ENCODE measurements at places on chromosomes 6 and 20.

DNA sequence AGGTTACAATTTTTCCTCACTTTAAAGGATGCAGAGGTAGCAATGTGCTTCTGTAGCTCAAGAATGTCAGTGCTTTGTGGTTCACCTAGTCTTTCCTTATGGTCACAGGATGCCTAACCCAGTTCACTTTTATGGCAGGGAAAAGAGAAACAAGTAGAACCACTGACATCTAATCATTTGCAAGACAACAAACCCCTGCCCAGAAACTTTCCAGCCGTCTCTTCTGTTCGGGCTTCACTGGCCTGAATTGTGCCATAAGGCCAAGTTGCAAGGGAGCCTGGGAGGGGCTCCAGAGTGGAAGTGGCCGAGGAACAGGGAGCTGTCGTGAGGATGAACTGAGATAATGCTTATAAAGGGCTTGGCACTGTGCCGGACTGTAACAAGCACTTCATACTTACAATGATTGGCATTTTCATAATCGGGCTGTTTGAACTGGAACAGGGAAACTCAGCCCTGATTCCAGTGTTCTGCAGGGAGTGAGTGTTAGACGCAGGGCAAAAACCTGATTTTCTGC, 212.6 kb downstream of the BCAS1 start:
- DNase-seq = no peak

DNA sequence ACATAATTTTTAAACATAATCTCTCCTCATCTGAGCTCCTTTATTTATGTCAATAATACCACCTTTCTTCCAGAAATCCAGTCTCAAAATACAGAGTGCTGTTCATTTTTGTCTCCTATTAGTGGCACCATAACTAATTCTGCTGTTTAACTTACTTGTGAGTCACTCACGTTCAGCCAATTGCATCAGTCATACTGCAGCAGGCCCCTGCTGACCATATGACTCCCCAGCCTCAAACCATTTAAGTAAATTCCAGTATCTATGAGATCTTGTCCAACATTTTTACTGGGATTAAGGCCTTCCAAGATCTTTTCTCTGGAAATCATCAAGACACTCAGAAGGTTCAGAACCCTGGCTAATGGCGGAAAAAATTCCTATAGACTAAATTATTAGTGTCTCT, 982.2 kb upstream of the MAP3K7 start:
- DNase-seq = no peak

GRCh38 chr20:17992847-17993513, 24.2 kb downstream of the MGME1 start:
- no peak for DNase-seq

GRCh38 chr6:52634211-52634610, 36.7 kb upstream of the TMEM14A start:
- DNase-seq = no peak

- peak; percentile 52 for DNase-seq
These were observed 5.3 kb downstream of the LINC00237 start for GRCh38 chr20:21100578-21101452.

- DNase-seq = no peak
These were observed 8.5 kb downstream of the ACSS1 start for GRCh38 chr20:25049261-25050060.

- DNase-seq = no peak
These were observed 6.6 kb downstream of the PRSS35 start for GRCh38 chr6:83518816-83519480.

GRCh38 chr6:165637586-165637985, 25.5 kb downstream of the PDE10A start:
- no peak for DNase-seq

DNA sequence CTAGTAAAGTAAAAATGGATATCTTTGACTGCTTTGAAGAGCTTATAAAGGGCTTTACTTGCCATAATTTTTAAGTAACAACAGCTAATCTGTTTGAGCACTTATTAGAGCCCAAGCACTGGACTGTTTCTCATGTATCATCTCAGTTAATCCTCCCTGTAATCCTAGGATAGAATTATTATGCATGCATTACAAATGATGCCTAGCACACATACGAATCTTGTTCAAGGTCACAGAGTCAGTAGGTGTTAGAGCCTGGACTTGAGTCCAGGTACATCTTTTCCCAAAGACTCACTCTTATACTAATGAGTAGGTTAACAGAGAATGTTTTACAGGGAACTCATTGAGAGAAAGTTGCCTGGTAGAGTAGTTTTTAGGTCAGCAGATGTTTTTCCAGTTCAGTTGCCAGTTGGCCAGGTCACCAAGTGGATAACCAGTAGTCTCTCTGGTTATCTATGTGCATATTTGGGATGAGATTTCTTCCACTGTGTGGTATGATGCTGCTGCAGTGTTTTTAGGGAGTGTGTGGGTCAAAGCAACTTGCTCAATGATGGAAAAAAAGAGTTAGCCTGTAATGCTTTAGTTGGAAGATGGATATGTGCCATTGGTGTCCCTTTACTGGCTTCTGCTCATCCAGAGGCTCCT, 32.3 kb upstream of the LAMA4 start:
- no peak for DNase-seq

DNA sequence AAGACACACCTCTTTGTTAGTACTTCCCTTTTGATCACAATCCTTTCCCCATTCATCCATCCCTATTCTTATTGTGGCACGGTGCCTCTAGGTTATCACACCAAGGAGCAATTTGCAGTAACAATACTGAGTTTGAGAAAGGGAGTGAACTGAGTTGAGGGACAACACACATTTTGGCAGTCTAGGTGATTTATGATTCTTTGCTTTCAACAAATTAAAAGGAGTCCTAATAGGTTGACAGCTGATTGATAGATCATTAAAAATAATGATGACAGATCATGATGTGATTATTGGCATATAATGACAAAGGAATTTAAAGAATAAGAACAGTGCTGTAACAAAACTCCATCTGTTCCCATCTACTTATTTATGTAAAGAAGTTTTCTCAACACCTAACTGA, 36.7 kb downstream of the IMPG1 start:
- no peak for DNase-seq
